HEK293T (cell line): ENCODE measurements at places on chromosomes 12 and 14.

DNA sequence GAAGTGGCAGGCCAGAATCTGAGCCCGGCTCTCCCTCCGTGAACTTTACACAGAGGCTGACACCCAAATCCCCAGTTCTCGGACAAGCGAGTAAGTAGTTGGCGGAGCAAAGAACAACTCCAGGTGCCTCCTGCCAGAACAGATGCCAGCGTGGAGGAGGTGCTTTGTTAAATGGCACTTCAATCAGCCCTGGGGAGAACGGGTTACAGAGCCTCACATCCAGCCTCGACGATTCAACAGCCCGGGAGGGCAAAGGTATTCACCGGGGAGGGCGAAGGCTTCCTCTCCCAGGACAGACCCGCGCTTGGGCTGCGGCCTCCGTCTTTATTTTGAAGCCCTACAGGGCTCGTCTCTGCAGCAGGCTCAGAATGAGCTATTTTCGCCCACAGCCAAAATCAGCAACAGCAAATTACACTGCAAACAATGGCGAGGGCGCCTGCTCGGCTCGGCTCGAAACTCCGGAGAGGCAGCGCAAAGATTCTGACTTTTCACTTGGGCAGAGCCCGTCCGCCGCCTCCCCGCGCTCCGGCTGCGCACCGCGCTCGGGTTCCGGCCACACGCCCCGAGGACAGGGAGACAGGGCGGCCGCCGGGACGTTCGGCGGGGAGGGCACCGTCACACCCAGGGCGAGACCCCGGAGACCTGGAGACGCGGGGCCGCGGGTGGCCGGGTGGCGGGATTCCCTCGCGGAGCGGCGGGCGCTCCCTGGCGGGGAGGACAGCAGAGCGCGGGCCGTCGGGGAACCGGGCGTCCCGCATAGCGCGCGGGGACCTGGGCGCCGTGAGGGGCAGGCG lies 811 bp downstream of the TMCC3 start:
- DNase-seq, result peak; percentile 50

DNA sequence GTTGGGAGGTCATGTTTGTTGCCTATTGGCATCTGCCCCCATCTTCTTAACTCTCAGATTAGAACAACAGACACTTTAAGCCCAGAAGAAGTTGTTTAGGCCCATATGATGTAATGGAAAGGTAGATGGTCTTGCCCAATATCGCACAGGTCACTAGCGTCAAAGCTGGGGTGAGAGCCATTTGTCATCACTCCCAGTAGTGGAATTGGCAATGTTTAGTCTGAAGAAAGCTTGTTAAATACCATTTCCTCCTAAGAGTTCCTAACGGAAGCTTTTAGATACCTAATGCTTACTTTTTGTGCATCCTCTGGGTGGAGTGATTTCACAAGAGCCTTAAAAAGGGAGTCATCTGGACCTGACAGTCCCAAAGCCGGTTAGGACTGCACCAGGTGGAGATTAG lies 125.4 kb downstream of the DACT1 start:
- no peak for DNase-seq

DNA sequence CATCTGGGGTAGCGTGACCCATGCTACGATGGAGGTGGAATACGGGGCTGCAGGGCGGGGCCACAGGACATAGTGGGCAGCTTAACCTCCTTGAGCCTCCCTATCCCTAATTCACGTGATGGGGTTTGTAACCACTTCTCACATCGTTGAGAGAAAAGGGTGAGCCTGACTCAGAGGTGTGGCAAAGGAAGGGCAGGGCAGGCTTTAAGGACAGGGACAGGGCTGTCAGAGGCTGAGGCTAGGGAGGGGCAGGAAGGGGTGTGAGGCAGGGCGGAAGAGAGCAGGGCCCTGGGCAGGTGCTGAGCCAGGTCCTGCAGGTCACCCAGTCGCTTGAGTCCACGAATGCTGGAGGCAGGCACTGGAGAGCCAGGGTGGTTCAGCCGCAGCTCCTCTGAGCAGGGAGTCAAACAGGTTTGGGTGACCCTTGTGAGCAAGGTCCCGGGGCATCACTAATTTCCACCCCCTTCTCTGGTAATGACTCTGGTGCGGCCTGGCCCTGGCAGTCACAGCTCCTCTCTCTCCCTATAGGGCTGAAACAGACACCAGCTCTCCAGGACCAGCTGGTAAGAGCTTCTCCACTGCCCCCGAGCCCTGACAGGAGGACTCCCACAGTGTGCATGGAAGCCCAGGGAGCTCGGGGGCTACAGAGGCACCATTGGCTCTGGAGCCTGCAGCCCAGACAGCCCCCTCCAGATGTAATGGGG lies 7.5 kb upstream of the AQP2 start:
- DNase-seq, result no peak

DNA sequence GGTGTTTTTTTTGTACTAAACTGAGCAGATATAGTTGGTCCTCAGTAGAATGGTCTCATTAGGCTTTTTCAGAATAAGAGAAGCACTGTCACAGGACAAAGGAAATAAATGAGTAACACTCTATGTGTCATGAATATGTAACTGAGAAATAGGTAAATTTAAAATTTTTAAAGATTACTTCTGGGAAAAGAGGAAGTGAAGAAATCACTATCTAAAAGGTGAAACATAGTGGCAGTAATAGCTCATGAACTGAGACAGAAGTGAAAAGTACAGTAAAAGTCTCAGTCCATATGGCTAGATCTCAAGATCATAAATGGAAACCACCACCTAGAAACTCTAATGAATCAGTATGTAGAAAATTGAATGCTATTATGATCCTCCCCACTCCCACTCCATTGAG lies 89.3 kb upstream of the TTC7B start:
- no peak for DNase-seq

GRCh38 chr12:41509271-41510055 lies 321.3 kb downstream of the PDZRN4 start:
- no peak for DNase-seq

- no peak for DNase-seq
Observed at GRCh38 chr12:7150841-7151240, 20.7 kb downstream of the CLSTN3 start.

- DNase-seq, result no peak
Observed at GRCh38 chr12:87385322-87385721, 643.9 kb downstream of the C12orf50 start.

DNA sequence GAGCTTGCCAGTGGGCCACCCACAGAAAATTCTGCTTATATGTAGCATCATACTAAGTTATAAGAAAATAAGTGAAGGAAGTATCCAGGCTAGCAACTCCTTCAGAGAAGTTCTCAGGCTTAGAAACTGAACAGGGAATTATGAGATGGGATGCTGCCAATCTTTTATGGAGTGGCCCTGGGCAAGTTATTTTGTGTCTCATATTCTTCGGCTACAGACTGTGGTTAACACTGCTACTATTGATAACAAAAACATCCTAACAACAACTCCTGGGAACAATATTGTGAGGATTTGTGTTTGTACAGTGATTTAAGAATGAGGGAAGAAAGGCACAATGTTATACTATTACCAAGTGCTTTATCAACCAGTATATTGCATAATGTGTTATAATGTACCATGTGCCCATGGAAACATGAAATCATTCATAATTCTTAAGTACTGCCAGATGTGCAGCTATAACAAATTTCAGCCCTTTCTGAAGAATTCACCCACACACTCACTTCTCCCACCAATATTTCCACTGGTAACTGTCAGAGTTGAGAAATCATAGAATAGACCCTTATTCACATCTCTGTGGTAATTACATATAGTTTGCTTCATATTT lies 113.3 kb upstream of the SOX5 start:
- DNase-seq, result no peak

DNA sequence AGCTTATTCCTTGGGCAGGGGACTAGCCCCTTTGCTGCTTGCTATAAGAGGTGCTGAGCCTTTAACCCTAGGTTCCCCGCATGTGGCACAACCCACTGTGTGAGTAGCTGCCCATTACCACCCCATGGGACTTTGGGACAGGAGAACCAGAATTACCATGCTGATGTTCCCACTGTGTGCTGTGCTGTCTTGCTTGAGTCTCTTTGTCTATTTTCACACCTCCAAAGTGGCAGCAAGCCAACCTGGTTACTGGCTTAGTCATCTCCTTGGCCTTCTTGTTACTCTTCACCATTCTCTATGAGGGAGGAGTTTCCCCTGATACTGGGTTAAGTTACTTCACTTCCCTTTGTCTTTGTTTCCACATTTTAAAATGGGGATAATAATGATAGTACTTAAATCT lies 73.4 kb upstream of the ETV6 start:
- DNase-seq, result no peak

- DNase-seq, result no peak
Observed at GRCh38 chr14:55877942-55878341, 240.3 kb upstream of the PELI2 start.

- peak; percentile 43 for DNase-seq
Observed at GRCh38 chr12:65825507-65826352, 1.4 kb downstream of the HMGA2 start.
